ENCODE measurements at places on chromosomes 4 and X. TPM values are rescaled to one million over a fixed set of nuclear protein-coding genes. Genes with fewer than 3 reads are reported as not detected.

MAP3K15 gene
- not detected for total RNA-seq

LCORL gene
- 6.3 TPM for total RNA-seq

GRCh38 chr4:54877006-54877405 is 219.2 kb downstream of the KIT start:
- DNase-seq, result no peak

DNA sequence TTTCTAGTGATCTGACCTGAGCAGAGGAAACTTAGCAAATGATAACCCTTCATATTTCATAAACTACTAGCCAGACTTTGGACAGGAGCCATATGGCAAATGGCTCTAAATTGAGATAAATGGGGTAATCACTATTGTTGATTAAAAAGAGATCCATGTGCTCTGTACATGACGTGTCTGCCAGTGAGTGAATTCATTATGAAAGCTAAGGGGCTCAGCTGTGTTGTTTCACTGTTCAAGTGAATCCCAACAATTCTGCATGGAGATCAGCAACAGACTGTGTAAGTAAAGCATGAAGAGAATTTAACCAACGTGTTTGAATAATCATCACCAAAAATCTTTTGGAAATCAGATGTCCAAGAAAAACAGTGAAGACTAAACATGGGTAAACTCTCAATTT is 9.5 kb upstream of the QRFPR start:
- DNase-seq, result no peak

DNA sequence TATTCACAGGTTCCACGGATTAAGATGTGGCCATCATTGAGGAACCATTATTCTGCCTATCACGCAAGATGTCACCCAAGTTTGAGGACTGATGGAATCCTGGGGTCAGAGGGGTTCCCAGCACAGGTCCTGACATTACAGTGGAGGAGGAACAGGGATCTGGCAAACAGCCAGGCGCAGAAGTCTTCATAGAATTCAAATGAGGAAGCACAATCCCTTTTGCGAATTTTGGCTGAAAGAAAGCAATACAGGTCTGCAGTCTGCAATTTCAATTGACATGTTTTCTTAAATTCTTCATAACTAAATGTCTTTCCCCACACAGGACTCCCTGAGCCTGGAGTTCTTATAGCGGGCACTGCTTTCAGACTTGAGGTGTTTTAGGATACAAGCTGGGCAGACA is 14.5 kb downstream of the DOCK11 start:
- no peak for DNase-seq

DNA sequence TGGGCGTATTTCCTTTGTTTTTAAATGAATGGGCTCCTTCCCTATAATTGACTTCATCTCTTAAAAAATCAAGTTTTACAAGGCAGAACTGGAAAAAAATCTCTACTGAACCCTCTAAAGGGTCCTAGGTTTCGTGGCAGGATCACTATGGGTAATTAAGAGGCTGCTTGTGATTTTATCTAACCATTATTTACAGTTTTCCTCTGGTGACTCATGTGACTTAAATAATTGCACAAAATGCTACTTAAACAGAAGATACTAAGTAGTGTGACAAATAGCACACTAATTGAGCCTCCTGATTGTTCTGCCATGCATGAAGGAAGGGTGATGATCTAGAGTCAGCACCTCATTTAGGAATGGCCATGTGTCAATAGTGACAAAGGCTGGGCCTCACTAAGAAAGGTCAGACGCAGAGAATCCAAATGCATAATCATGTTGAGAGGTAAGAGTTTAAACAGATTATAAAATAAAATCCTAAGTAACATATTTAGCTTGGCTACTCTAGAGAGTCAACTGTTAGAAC is 35.5 kb downstream of the OFD1 start:
- no peak for DNase-seq

Data from CD4-positive, alpha-beta T cell (primary cell).